ENCODE measurements at places on chromosomes 4 and X. TPM values are rescaled to one million over a fixed set of nuclear protein-coding genes. Genes with fewer than 3 reads are reported as not detected.

DNA sequence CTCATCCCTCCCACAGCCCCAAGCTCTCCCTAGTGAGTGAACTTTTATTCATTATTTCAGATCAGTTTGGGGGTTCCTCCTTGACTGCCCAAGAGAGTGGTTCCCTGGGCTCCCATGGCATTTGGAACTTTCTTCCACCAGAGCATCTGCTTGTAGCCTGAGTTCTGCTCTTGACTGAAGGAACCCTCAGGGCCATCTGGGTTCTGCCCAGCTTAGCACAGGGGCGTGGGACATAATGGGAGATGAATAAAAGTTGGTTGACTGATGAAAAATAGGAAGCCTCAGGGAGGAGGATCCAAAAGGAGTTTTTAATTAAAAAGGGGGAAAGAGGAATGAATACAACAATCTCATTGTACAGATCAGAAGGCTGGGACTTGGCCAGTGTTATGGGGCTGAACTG lies 73.4 kb downstream of the CYTL1 start:
- no peaks in the 10 kb centered on the region for H3K27me3 ChIP-seq
- no peaks in the 10 kb centered on the region for H3K36me3 ChIP-seq
- no peak overlapping the region for H3K4me3 ChIP-seq
- peaks cover 12% of the 10 kb centered on the region for H3K4me1 ChIP-seq

RASSF6 gene
- not detected for total RNA-seq

PPP1R2C gene
- not detected for total RNA-seq

LINC00632 gene
- 1.4 TPM for total RNA-seq

BGN gene
- not detected for total RNA-seq

GRCh38 chrX:108018656-108019381 lies 26.0 kb upstream of the VSIG1 start:
- no peaks in the 10 kb centered on the region for H3K36me3 ChIP-seq
- peak; percentile 28 for DNase-seq
- no peaks in the 10 kb centered on the region for H3K27me3 ChIP-seq
- no peak overlapping the region for H3K27ac ChIP-seq

Data from activated T-cell treated with anti-CD3 and anti-CD28 coated beads, Interleukin-2, amount 50 U/mL, for 72 hours (primary cell).